ENCODE measurements at places on chromosomes 6 and 20.

GRCh38 chr20:49966861-49967260 is 15.9 kb upstream of the SNAI1 start:
- DNase-seq = no peak

- DNase-seq = no peak
Observed at GRCh38 chr6:87879132-87879861, 168.3 kb upstream of the SPACA1 start.

DNA sequence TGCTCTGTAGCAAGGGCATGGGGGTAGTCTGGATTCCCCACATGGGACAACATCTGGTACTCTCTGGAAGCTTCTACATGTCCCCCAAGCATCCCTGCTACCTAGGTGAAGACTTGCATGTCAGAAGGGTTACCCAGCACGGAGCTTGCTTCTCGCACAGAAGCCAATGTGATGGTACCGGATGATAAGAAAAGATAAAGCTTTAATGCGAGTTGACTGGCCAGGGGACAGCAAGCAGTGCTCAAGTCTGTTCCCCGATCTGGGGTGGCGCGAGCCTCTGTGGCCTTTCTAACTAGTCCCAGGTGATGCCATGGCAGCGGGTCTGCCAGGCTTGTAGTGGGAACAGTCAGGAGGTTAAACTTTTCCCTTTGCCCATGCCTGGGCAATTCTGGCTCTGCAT is 70.0 kb upstream of the TIAM2 start:
- no peak for DNase-seq

- no peak for DNase-seq
Observed at GRCh38 chr20:60180986-60181385, 222.8 kb downstream of the CDH26 start.

GRCh38 chr6:33451606-33452005 is 2.8 kb upstream of the ZBTB9 start:
- DNase-seq = no peak

- no peak for DNase-seq
Observed at GRCh38 chr6:16418151-16418550, 179.8 kb downstream of the GMPR start.

DNA sequence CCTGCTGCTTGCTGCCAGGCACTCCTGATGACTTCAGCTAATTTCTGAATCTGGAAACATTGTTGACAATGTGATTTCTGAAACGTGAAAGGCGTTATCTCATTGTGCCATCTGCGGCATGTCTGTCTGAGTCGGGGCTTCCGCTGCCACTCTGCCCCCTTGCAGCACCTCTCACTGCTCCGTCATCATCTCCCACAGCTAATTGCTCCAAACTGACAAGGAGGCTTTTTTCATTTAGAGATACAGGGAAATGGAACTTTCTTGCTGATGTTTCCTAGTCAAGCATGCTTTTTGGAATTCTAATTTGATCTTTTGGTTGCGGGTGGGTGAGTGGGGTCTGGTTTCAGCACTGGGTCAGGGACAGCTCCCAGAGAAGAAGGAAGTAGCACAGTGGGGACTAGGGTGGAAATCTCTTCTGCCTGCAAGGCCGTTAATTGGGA is 233.5 kb downstream of the DHX35 start:
- DNase-seq = no peak

- no peak for DNase-seq
Observed at GRCh38 chr20:19774135-19774933, 16.3 kb downstream of the RIN2 start.

- no peak for DNase-seq
Observed at GRCh38 chr20:1920252-1920651, 25.0 kb downstream of the SIRPA start.

DNA sequence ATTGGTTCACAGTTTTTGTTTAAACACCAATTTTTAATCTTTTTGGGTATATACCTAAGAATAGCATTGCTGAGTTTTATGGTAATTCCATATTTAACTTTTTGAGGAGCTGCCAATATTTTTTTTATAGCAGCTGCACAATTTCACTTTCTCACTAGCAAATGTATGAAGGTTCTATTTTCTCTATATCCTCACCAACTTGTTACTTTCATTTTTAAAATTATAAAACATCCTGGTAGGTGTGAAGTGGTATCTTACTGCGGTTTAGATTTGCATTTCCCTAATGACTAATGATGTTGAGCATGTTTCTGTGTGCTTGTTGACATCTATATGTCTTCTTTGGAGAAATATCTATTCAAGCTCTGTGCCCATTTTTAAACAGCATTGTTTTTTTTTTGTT is 452.1 kb downstream of the GRIK2 start:
- no peak for DNase-seq

GRCh38 chr6:119327810-119328209 is 21.8 kb downstream of the MAN1A1 start:
- DNase-seq = no peak

- peak; percentile 37 for DNase-seq
Observed at GRCh38 chr6:42010185-42010891, 40.0 kb upstream of the TAF8 start.

DNA sequence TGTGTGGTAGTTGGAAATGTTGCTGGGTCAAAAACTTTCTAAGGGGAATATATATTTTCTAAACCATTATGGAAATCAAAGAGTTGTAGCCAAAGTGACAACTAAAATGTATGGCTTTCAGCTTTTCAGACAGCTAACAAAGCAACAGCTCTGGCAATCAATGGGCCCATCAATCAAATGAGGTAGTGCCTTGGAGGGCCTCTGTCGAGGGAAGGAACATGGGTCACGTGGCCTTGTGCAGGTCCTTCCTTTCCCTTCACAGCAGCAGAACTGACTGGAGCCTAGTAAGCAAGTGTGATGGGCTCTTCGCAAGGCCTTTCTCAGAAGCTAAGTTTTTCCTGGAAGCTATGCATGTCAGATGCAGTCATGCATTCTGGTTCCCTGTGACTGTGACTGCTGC is 17.9 kb downstream of the FAXC start:
- DNase-seq = no peak

DNA sequence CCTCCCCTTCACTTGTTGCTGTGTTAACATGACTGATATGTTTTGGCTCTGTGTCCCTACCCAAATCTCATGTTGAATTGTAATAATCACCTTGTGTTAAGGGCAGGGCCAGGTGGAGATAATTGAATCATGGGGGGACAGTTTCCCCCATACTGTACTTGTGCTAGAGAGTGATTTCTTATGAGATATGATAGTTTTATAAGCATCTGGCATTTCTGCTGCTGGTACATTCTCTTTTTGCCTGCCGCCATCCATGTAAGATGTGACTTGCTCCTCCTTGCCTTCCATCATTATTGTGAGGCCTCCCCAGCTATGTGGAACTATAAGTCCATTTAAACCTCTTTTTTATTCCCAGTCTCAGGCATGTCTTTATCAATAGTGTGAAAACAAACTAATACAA is 185.0 kb downstream of the TBX18 start:
- no peak for DNase-seq

- no peak for DNase-seq
Observed at GRCh38 chr6:126643352-126643751, 303.4 kb downstream of the CENPW start.

DNA sequence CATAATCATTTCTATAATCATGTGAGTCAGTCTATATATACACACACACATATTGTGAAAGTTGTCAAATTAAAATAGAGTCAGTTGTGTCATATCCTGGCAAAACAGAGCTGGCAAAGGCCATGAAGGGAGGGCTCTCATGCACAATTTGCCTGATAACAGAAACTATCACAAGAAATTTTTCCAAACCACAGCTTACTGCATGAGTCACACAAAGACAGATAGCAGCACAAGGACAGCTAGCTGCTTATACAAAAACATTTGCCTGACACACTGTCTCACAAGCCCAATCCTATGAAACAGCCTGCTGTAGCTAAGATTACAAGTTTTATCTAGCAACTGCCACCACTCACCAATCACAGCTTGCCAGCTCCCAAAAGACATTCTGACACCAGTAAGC is 848.5 kb upstream of the MAN1A1 start:
- no peak for DNase-seq

DNA sequence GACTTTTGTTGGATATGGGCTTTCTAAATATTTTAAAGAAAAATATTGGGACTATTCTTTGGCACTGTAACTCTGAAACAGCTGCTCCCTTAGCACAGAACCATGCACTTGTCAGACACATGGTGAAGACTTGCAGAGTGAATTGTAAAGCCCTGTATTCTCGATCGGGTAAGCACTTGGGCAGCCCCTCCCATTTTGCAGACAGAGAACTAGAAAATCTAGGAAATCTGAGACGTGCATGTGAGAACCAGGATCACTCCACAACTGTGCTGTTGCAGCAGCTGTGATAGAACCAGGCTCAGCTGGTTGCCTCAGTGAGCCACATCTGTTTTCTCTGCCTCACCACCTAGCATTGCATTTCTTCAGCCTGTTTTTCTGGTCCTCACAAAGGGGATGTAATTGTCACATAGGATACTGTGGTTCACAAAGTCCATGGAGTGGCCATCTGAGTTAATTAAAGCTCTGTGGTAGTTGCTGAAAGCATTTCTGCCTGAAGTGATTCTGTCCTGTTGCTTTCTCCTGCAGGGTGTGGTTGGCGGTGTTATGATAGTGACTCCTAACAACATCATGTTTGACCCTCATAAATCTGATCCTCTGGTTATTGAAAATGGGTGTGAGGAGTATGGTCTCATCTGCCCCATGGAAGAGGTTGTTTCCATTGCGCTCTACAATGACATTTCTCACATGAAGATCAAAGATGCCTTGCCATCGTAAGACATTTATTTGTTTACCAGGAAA is 71.8 kb upstream of the HINT3 start:
- DNase-seq = no peak

DNA sequence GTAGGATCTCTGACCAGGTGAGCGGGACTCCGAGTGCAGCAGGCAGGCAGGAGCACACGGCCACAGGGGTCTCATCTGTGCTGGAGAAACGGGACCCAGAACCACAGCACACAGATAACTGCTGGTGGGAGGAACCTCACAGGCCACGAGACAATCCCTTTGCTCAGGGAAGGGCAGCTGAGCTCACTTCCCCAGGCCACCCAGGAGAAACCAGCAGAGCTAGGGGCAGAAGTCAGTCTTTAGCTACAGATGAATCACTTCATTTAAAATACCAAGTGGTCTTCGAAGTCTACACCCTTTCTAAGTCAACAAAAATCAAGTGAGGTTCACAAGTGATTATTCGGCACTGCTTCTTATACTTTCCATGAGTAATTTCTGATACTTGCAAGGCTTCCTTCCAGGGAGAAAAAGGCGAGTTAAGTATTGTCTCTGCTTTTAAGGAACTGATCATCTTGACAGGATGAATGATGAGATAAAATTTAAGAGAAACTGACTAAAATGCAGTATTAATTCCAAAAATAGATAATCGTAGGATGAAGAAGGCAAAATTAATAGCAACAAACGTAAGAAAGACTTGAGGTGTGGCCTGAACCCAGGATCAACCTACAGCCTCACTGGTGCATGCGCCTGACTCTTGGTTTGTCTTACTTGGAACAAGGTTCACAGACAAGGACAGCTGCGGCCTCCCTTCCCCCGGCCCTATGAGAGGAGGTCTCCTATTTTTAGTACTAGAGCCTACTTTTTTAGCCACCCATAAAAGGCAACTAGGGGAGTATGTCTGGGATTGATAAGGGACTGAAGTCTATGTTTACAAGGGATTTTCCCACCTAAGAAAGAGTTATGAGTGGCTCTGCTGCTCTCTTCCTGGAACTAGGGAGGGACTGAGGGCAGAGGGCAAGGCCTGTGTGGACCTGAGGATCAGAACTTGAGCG is 233.6 kb downstream of the TTLL2 start:
- DNase-seq = no peak

- DNase-seq = no peak
Observed at GRCh38 chr6:169366258-169366901, 112.7 kb upstream of the THBS2 start.

GRCh38 chr20:57809661-57810172 is 99.9 kb upstream of the PMEPA1 start:
- DNase-seq = no peak

DNA sequence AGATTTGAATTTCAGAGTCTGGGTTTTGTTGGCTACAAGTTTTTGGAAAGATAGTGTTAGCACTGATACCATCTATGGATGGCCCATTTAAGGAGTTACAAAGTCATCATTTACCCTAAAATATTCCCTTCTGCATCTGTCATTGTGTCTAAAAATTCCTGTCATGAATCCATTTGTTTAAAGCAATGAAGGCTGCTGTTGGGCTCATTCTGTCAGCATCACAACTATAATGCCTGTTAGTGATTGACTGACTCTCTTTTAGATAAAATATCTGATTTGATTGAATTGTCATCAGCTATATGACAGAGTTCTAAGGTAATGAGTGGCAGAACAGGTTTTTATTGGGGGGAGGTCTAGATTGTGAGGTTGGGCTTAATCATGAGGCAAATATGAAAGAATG is 167.6 kb upstream of the IMPG1 start:
- DNase-seq = no peak

Data from NCI-H774 (cell line).